ENCODE measurements at places on chromosomes 2 and 18. TPM values are rescaled to one million over a fixed set of nuclear protein-coding genes. Genes with fewer than 3 reads are reported as not detected.
A peak's percentile ranks its signal among the peaks of the same experiment; 100 is the strongest.

GRCh38 chr2:230927711-230928341, 2.8 kb upstream of the GPR55 start:
- DNase-seq = peak; percentile 67

GRCh38 chr18:34611904-34612303, 98.2 kb upstream of the DTNA start:
- no peak for DNase-seq

DNA sequence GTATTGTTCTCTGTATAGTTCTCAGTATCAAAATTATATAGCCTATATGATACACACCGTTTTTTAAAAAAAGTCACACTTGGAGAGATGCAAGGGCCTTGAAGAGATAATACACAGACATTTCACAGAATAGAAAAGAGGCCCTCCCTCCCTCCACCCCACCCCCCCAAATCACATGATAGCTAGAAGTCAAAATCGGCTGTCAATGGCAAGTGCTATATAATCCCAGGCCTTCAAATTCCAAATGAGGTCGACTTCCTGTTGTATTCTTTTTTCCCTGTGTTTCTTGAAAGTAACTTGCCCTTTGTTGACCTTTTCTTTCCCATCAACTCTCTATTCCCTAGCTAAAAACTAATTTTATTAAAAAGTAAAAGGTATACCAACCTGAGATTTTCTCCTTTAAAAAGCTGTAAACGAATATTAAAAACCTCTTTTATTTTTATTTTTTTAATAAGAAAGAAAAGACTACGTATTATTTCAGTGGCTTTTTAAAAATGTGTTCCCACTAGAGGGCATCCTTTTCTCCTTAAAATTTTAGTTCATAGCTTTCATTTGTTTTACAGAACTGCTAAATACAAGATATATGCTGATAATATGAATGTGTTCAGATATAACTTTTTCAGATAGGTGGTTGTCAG, 46.6 kb downstream of the KCMF1 start:
- no peak for DNase-seq

DNA sequence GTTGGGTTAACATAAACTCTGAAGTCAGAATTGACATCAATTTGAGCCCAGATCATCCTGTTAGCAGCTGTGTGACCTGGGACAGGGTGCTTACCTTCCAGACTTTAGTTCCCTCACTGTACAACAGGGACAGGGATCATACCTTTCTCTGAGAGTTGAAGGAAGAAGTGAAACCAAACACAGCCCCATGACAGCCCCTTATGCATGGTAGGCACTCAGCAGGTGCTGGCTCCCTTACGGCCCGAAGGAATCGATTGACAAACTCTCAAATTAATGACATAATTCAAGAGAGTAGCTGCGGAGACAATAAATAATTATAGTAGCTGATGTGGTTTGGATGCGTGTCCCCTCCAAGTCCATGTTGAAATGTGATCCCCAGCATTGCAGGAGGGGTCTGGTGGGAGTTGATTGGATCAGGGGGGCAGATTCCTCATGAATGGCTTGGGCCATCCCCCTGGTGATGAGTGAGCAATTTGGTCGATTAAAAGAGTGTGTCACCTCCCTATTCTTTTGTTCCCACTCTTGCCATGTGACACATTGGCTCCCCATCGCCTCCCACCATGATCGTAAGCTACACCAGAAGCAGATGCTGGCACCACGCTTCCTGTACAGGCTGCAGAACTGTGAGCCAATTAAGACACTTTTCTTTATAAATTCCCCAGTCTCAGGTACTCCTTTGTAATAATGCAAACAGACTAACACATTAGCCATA, 72.4 kb downstream of the ODC1 start:
- DNase-seq = no peak

DNA sequence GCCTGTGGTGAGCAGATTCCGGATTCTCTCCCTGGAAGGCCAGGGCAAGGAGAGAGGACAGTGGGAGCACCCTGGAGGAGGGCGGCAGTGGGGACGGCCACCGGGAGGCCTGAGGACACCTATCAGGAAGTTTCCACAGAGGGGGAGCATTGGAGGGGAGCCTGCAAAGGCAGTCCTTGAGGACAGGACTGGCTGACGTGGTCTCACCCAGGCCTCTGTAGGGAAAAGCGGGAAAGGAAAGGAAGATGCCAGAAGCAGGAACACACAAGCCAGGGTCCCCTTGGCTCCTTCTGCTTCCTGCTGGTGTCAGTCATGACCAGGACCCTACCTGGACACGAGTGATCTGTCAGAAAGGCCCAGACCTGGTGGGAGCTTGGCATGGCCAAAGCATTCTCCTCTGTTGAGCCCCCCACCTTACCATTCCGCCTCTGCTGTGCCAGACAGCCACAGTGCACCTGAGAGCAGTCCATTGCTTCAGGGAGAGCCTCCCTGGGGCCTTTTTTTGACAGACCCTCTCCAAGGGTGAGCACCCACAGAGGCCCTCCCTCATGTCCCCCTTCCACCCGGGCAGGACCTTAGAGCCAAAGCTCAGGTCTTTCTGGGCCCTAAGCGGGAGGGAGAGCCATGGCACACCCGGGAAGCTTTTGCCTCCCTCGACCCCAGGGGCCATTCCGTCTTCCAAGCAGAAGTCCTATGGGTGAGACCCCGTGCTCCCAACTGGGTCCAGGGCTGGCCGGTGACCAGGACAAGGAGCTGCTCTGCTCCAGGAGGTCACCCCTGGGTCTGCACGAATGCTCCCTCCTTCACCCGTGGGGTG, 333.1 kb downstream of the DYSF start:
- DNase-seq = no peak

- DNase-seq = no peak
These were observed 490.4 kb upstream of the ID2 start for GRCh38 chr2:8191427-8191826.

- DNase-seq = no peak
These were observed 113.3 kb downstream of the FAM210A start for GRCh38 chr18:13613099-13613498.

ASPRV1 gene
- 1.00 TPM for total RNA-seq

PLEK gene
- 10.8 TPM for total RNA-seq

GRCh38 chr2:9895669-9896590, 52.7 kb downstream of the TAF1B start:
- no peak for DNase-seq

DNA sequence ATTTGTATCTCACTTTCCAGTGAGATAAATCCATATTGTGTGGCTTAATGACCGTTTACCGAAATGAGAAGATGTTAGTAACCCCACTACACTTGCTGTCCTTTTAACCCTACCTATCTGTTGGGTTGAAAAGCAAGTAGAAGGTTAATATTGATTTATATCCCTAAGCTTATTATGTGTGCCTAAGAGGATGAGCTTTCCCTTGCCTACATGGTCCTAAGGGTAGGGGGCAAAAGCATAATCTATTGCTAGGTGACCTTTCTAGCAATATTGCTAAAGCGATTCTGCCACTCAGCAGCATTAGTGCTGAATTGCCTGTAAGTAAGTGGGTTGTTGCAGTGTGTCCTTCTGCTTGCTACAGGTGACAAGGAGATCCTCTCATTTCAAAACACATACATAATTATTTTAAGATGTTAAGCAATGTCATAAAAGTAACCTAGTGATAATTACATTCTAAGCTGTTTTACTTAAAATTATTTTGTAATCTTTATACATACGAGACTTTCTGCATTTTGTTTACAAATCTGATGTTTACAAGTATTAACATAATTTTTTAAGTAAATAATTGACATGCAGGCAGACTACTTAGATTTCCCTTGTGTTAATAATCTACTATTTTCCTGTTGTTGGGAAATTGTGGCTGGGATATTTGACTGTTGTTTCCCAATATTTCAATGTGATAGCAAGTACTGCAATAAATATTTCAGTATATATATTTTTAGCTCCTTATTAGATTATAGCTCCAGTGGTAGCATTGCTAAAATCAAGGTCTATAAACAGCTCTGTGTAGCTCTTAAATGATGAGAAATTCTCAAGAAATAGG, 49.1 kb upstream of the CABYR start:
- no peak for DNase-seq

UGT1A10 gene
- total RNA-seq = not detected

DNA sequence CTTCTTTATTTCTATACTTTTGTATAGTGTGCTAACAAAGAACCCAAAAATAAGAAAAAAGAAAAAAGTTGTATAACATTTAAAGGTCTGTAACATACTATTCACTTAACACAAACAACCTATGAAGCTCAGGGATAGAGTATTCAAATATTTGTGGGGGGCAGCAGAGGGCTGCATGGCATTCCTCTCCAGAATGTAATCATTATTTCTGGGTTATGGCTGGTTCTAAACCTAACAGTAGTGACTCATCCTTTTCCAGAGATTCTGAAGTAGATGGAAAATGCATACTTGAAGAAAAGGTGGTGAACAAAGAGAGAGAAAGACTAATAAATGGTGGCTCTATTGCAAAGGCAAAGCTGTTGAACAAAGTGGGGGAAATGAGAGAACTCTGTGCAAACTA, 249.4 kb downstream of the NRXN1 start:
- no peak for DNase-seq

- DNase-seq = no peak
These were observed 200.5 kb downstream of the CPS1 start for GRCh38 chr2:210756855-210757254.

GRCh38 chr2:139990646-139991335, 1210.6 kb upstream of the NXPH2 start:
- DNase-seq = no peak

DNA sequence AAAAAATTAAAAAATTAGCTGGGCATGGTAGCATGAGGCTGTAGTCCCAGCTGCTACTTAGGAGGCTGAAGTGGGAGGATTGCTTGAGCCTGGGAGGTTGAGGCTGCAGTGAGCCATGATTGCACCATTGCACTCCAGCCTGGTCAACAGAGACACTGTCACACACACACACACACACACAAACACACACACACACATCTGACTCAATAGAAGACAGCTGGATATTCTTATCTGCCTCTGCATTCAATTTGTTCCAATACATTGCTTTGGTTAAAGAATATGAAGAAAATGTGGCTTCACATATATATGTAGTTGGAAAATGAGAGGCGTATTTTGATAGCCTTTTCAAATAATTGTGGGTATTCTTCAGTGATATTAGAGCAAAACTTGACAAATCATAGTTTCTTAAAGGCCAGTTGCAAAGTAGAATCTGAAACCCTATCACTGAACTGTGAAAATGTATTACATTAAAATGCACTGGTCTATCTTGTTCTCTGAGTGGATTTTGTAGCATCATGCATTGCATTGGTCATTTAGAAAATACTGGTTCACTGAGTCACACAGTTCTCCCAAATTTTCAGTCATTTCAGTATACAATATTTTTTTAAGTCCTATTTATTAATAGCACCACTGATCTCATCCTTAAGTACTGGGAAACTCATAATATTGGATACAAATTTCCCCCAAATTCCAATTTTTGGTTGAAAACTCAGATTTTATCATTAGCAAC, 140.9 kb downstream of the MCFD2 start:
- no peak for DNase-seq

- no peak for DNase-seq
These were observed 104.3 kb downstream of the SRBD1 start for GRCh38 chr2:45506756-45507155.

- DNase-seq = no peak
These were observed 18.5 kb downstream of the KCMF1 start for GRCh38 chr2:84989422-84989821.

DNA sequence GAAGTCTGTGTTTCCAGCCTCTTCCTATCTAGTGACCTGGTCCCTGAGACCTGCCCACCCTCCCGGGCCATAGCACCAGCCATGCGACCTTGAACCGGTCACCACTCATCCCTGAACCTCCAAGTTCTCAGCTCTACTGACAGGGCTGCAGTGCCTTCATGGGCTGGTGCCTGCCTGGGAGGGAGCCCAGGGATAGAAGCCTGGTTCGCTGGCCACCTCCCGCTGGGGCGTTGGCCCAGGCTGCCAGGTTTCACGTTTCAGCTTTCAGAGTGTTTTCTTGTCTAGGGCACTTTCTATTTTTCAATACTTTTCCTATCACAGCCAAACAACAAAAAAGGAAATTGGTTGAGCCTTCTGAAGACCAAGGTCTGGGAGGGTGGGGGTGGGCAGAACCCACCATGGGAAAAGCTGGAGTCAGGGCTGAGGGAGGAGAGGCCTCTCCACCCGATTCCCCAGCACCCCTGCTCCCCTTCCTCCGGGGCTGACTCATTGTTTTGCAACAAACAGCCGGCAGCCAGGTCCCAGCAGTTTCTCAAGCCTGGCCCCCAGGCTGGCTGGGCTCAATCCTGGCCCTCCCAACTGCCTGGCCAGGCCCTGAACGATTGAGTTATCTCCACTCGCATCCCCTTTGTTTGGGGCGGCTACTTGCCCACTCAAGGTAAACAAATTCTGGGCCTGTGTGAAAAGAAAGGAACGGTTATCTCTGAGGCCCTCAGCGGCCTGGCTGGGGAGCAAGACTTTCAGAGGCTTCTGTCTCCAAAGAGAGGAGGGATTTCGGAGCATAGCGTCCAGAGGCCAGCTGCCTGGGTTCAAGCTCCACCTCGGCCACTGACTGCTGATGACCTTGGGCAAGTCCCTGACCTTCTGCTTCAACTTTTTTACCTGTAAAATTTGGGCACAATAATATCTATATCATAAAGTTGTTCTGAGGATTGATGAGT, 47.5 kb downstream of the ZFP36L2 start:
- peak; percentile 93 for DNase-seq

- no peak for DNase-seq
These were observed 51.2 kb downstream of the MBP start for GRCh38 chr18:77081390-77081778.

DNA sequence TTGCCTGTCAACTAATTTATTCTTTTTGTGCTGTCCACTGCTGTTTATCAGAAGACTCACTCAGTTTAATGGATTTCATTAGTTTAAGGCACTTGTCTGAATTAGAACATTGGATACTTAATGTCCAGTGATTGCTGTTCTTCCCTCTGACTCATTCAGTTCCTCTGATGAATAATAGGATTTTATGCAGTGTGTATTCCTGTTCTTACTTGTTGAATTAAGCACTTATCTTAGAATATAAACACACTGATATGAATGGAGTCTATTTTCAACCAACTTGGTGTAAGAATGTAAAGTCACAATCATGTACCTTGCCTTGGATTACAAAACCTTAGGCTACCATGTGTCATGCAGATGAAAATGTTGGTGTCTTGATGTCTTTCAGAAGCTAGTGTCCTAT, 87.0 kb upstream of the PROKR1 start:
- DNase-seq = no peak

DNA sequence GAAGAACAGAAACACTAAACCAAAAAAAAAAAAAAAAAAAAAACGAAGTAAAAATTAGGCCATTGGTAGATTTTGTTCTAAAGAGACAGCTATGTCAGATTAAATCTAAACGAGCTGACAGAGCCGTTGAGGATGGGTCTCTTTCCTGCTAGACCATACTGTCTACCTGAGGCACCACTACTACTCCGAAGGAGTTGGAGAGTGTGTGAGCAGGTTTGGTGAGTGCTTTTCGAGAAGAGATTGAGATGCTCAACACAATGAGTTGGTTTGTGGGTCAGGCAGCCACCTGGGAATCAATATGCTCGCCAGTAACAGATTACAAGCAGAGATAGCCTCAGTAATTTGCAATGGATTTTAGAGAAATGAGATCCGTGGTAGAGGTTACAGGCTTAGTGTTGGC, 281.5 kb upstream of the EPAS1 start:
- DNase-seq = no peak

GRCh38 chr2:178484245-178485041, 4.2 kb downstream of the PLEKHA3 start:
- no peak for DNase-seq
